Stimulated activated CD8-positive, alpha-beta memory T cell treated with anti-CD3 and anti-CD28 coated beads, Interleukin-2, amount 100 ng/mL, for 1 hour (primary cell): ENCODE measurements at places on chromosomes 12 and 14.

GRCh38 chr12:91640021-91640420, 457.4 kb upstream of the DCN start:
- no peak for DNase-seq

DNA sequence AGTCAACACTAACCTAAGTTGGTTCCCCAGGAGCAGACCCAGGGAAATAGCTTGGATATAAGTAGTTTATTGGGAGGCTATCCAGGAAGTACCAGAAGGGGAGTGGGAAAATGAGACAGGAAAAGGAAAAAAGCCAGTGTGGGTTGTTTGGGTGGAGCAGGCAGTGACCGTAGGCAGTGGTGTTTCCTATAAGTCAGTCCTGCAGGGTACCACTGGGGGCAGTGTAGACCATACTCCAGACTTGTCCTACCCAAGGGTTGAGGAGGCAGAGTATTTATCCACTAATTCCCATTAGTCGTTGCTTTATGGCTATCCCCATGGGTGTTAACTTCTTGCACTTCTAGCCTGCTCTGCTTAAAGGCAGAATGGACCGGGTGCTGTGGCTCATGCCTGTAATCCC, 6.4 kb upstream of the CCDC60 start:
- no peak for DNase-seq

DNA sequence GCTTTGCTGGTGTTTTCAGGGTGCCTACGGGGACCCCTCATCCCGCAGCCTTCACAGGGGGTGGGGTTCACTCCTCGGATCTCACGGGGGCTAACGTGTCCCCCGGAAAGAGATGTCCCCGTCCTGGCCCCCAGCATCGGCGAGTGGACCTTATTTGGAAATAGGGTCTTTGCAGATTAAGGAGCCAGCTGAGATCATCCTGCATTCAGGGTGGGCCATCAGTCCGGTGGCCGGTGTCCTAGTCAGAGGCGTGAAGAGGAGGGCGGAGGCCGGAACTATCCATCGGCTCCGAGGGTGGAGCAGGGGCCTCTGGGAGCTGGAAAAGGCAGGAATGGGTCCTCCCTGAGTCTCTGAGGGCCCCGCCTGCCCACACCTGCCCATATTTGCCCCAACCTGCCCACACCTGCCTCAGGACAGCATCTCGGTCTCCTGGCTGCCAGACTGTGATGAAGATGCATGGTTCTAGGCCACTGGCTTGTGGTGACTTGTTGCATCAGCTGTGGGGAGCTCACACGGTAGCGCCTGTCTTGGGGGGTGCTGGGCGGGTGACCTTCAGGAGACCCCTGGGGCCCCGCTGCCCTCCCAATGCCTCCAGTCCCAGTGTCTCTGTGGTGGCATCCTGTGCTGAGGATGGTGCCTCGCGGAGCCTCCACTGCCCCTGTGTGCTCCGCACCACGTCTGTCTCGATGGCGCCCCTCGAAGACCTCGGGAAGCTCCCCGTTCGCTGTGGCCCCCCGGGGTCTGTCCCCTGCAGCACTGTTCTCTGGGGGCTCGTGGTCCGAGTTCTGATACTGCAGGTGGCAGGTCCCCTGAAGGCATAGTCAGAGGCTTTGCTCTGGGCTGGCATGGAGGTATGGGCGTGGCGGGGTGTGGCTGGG, 14.7 kb downstream of the NOC4L start:
- no peak for DNase-seq

- no peak for DNase-seq
These were observed 1.9 kb downstream of the SHMT2 start for GRCh38 chr12:57231276-57232021.

GRCh38 chr14:101177301-101177971, 273.9 kb upstream of the RTL1 start:
- DNase-seq, result no peak

GRCh38 chr12:47986832-47987231, 17.4 kb downstream of the COL2A1 start:
- no peak for DNase-seq

DNA sequence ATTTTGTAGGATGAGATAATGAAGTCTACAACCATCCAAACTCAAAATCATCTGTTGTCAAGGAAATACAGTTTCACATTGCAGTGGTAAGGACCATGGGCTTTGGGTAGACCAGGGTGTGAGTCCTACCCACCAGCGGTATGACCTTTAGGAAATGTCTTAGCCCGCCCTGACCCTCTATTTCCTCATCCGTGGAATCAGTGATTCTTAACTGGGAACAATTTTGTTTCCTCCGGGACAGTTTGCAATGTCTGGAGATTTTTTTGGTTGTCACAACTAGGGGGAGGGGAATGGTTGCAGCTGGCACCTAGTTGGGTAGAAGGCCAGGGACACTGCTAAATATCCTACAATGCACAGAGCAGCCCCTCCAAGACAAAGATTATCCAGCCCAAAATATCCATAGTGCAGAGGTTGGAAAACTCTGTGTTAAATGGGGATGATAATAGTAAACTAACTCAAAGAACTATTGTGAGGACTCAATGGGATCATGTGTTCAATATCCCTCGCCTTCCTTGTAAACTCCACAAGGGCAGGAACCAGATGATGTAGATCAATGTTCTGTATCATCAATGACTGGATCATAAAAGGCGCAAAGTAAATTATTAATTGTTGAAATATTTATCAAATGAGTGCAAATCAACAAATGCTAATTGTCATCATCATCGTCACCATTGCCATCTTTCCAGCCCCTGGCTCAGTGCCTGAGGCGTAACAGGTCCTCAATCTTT, 15.7 kb upstream of the IFT81 start:
- DNase-seq, result no peak

GRCh38 chr12:26231921-26232320, 36.5 kb downstream of the SSPN start:
- no peak for DNase-seq

GRCh38 chr12:58844161-58844560, 76.1 kb downstream of the LRIG3 start:
- no peak for DNase-seq
